Type B pancreatic cell (in vitro differentiated cells): ENCODE measurements at places on chromosomes 3 and 15.

- DNase-seq: no peak
These were observed 311.7 kb upstream of the DPH6 start for GRCh38 chr15:35857567-35858226.

DNA sequence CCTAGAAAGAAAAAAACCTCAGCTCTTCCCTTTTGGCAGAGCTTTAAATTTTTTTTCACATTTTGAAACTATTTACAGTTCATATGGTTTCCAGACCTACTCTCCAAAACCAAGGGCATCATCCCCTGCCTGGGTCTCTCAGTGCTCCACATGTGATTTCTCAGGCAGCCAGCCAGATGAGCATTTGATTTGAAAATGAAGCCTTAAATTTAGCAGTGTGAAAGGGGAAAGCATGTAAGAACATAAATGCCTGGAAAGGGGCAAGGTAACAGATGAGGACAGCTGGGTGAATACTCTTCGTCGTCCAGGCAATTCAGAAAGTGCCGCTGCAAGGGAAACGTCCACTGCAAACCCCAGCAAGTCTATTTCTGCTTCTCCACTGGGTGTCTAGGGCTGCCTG is 94.8 kb downstream of the ATP8B4 start:
- no peak for DNase-seq

- DNase-seq: no peak
These were observed 483.1 kb downstream of the NAALADL2 start for GRCh38 chr3:175342196-175342595.

- DNase-seq: no peak
These were observed 23.9 kb upstream of the LOXL1 start for GRCh38 chr15:73902121-73903020.

GRCh38 chr15:73437543-73438109 is 5.3 kb upstream of the REC114 start:
- no peak for DNase-seq

- DNase-seq: no peak
These were observed 30.0 kb upstream of the SLC41A3 start for GRCh38 chr3:126113733-126114442.

DNA sequence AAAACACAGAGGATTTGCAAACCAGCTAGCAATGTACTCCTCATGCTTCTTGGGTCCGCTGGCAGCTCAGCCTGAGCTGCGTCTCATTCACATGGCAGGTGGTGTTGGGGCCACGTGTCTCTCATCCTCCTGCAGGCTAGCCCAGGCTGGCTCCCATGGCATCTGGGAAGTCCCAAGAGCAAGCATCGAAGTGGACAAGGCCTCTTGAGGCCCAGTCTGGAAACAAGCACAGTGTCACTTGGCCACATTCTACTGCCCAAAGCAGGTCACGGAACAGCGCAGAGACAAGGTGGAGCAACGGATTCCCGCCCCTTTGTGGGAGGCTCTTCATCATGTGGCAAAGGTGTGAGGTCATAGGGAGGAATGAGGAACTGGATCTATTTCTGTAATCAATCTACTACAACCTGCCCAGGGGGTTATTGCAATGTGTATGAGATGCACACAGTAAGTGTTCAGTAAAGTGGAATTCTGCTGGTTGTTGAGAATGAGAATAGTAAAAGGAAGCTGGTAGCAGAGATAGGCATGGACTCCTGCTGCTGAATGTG is 128.3 kb downstream of the TPRA1 start:
- DNase-seq: no peak

GRCh38 chr3:56042326-56042951 is 425.8 kb downstream of the ERC2 start:
- DNase-seq: no peak
